ENCODE measurements at places on chromosomes 13 and 19.

- no peak for DNase-seq
Observed at GRCh38 chr13:111909501-111909900, 157.4 kb upstream of the SOX1 start.

- no peak for DNase-seq
Observed at GRCh38 chr19:16229322-16229641, 31.6 kb downstream of the AP1M1 start.

- no peak for DNase-seq
Observed at GRCh38 chr19:11171144-11171543, 15.6 kb upstream of the SPC24 start.

GRCh38 chr13:75806117-75806516 lies 170.0 kb downstream of the LMO7 start:
- no peak for DNase-seq
